SK-MEL-5 (cell line): ENCODE measurements at places on chromosomes 6 and 20.

DNA sequence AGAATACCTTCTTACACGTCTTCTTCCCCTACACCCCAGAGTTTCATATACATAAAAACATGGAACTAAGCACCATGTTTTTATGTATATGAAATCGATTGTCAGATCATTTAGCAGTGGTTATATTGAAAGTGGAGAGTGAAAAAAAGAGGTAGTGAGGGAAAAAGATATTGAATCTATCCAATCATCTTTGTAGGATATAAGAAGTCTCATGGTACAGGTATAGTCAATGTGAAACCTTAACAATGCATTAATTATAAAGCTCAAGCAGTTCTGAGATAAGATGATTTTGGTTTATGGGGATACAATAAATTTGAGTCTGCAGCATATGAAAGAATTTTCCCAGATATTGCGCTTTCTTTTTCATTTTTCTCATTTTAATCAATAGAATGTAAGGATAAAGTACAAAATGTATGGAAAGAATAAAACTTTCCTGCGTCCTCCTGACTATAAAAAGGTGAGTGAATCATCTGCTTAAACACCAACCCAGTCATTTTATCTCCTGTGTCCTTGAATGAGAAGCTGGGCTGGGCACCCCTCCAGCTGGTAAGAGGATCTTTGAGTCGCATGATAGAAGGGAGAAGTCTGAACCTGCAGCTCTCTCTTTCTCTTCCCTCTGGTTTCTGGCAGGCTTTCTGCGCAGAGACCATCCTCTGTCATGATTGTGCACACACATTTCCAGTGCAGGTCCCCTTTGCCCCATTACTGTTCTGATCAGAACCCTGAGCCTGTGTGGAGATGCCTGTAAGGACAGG lies 28.1 kb upstream of the AKIRIN2 start:
- no peak for DNase-seq

DNA sequence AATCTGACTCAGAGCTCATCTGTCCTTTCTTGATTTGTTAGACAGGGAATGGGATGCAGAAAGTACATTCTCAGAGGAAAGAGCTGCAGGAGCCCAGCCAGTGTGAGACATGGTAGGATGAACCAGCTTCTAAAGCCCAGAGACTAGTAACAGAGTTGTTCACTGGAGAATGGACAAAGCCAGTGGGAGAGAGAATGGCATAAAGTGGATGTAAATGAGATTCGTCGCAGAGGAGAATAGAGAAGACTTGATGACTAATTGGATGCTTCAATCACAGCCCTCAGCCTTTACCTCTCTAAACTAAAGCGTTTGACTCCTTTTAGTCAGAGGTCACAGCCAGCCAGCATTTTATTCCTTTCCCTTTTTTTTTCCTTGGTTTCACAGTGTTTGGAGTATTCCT lies 25.5 kb upstream of the L3MBTL3 start:
- no peak for DNase-seq

DNA sequence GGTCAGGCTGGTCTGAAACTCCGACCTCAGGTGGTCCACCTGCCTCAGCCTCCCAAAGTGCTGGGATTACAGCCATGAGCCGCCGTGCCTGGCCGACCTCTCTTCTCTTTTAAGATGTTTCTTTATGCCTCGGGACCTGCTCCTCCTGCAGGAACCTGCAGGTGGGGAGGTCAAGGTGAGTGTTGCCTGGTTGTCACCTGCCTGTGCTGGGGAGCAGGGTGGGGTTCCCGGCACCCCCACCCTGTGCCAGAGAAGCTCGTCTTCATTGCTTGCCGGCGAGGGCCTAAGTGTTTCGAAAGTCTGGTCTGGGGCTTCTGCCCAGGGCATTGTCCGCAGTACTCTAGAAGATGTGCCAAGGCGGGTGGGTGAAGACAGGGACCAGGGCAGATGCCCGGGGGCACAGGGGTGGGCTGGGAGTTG lies 36.0 kb downstream of the SYNJ2 start:
- DNase-seq, result no peak

GRCh38 chr20:41048461-41049301 lies 20.1 kb downstream of the TOP1 start:
- peak; percentile 62 for DNase-seq

DNA sequence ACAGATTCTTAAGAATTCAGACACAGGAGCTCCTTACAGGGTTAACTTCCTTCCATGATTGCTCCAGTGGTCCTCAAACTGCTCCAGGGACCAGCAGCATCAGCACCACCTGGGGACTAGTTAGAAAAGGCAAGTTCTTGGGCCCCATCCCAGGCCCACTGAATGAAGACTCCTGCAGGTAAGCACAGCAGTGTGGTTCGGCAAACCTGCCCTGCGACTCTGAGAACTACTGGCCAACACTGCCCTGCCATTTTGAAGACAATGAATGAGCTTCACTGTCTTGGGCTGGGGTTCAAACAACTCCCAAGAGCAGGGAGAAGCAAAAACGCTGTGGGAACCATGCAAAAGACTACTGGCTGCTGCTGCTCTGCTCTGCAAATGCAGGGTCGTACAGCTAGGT lies 39.4 kb downstream of the SLC22A23 start:
- no peak for DNase-seq

GRCh38 chr6:115194981-115195638 lies 852.3 kb upstream of the HS3ST5 start:
- DNase-seq, result no peak

- no peak for DNase-seq
These were observed 56.6 kb downstream of the MTHFD1L start for GRCh38 chr6:150922137-150922536.

DNA sequence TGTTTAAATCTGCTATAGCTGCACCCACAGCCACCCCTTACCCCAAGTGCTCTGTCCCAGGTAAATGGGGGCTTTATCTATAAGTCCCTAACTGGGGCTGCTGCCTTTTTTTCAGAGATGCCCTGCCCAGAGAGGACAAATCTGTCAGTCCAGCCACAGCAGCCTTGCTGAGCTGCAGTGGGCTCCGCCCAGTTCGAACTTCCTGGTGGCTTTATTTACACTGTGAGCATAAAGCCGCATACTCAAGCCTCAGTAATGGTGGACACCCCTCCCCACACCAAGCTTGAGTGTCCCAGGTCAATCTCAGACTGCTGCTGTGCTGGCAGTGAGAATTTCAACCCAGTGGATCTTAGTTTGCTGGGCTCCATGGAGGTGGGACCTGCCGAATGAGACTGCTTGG lies 505.2 kb downstream of the CBLN4 start:
- DNase-seq, result no peak

GRCh38 chr6:150894935-150895552 lies 29.5 kb downstream of the MTHFD1L start:
- peak; percentile 69 for DNase-seq

- no peak for DNase-seq
These were observed 7.5 kb downstream of the NELFCD start for GRCh38 chr20:58988565-58988882.

DNA sequence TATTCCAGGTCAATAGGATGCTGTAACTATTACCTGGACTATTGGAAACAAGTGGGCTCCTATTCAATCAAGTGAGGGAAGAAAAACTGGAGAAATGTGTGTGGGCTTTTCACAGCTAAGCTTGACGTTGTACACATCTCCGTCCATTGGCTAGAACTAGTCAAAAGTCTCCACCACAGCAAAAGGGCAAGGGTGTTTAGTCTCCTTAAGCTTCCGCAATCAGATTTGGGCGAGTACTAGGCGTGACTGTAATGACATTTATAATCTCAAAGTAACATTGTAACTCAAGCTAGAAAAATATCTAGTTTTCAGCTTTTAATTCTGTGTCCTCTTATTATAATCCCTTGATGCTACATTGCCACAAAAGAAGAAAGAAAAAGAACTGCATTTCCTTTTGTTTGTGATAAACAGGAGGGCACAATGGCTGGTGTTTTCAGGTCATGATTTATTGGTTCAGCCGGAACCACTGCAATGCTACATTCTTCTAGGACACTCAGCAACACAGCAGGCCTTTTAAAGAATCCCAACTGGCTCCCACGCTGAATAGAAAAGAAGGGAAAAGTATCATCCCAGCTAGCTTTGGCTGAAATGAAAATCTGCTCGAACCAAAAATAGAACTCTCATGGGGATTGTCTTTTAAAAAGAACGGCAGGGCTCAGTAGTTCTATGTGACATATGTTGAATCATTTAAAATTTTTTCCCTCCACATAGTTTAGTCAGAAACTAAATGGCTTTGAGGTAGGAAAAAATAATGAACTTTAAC lies 387.7 kb downstream of the BTBD3 start:
- peak; percentile 10 for DNase-seq

DNA sequence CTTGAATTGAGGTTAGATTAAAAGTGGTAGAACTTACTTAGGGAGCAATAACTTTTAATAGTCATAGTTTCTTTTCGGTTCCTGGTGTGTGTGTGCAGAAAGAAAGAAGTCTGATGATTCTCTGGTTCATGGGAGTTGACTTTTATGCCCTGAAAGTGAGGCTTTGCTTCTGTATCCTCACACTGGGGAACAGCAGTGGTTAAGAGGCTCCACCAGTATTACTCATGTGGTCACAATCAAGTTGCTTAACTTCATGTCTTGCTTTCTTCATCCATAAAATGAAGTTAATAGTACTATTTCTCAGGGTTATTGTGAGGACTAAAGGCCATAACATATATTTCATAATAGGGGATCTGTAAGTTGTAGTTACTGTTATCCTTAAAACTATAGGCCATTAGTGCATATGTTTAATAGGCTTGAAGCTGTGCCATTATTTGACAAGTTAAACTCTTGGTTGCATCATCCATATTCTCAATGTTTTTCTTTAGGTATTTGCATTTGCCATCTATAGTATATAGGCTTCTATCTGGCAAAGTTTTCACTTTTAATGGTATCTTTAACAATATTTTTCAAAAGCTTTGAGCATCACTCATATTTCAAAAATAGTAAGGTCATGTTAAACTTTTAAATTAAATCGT lies 262.4 kb downstream of the PLCB1 start:
- no peak for DNase-seq

- DNase-seq, result no peak
These were observed 136.5 kb upstream of the AKAP12 start for GRCh38 chr6:151103266-151103665.

DNA sequence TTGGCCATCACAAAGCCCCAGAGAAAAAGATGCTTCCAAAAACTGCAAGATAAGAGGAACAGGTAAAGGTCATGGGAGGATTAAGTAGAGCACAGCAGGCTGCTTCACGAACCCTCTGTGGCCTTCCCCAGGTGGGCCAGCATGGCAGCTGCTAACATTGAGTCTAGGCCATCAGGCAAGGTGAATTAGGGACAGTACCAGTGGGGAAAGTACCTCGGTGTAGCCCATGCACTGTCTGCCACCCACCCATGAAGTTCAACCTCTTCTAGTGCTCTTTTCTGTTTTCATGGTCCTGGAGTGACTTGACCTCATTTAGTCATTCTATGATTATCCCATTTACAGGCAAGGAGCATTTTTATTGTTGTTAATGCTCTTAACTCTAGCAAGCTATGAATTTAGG lies 108.6 kb upstream of the DUSP22 start:
- no peak for DNase-seq

DNA sequence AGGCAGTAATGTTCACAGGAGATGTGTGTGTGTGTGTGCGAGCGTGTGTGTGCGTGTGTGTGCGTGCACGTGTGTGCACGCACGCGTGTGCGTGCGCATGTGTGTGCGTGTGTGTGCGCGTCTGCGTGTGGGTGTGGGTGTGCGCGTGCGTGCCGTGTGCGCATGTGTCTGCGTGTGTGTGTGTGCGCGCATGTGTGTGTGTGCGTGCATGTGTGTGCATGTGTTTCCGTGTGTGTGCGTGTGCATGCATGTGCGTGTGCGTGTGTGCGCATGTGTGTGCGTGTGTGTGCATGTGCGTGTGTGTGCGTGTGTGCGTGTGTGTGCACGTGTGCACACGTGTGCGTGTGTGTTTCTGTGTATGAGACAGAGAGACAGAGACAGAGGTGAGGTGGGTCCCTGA lies 136.0 kb upstream of the CST7 start:
- DNase-seq, result no peak

GRCh38 chr6:18254793-18255192 lies 9.5 kb downstream of the DEK start:
- DNase-seq, result no peak

GRCh38 chr6:5590187-5590586 lies 328.9 kb downstream of the FARS2 start:
- no peak for DNase-seq

DNA sequence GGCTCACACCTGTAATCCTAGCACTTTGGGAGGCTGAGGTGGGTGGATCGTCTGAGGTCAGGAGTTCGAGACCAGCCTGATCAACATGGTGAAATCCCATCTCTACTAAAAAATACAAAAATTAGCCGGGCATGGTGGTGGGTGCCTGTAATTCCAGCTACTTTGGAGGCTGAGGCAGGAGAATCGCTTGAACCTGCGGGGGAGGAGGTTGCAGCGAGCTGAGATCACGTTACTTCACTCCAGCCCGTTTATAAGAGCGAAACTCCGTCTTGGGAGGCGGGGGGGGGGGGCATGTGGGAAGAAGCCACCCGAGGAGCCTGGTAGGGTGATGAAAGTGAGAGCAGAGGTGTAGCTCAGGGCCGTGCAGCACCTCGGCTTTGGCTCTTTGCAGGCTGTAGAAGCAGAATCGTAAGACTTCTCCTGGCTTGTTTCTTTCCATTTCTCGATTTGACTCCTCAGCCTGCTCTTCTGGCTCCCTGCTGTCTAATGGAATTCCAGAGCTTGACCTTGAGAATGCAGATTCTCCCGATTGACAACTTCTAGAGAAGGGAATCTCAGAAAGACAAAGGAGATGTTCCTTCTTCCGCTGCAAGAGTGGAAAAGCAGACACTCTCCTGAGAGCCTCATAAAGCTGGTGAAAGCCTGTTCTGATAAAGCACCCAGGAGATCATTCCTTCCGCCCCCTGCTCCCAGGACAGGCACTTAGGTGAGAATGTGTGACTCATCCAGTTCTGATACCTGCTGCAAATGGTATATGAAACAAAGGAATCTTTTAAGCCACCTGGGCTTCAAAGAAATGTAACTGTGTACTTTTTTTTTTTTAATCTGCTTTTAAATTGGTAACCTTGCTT lies 26.0 kb upstream of the PPP1R16B start:
- DNase-seq, result no peak

GRCh38 chr20:21101932-21102575 lies 4.1 kb downstream of the LINC00237 start:
- no peak for DNase-seq

DNA sequence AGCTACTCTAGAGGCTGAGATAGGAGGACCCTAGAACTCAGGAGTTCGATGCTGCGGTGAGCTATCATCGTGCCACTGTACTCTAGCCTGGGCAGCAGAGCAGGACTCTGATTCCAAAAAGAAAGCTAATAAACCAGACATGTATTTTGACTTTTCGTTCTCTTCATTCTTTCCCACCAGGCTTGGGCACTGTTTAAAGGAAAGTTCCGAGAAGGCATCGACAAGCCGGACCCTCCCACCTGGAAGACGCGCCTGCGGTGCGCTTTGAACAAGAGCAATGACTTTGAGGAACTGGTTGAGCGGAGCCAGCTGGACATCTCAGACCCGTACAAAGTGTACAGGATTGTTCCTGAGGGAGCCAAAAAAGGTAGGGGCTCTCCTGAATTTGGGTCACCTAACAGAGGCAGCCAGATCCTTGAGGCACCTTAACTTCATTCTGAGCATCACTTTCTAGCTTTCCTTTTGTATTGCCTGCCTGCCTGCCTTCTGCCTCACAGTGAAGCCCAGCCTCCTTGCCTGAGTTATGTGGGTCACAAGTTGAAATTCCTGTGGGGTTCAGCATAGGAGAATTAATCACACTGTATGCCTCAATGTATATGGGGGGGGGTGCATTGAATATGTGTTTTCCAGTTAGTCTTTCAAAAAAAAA lies 3.2 kb downstream of the IRF4 start:
- DNase-seq, result peak; percentile 46

- no peak for DNase-seq
These were observed 72.6 kb downstream of the HIVEP1 start for GRCh38 chr6:12084681-12085080.

GRCh38 chr6:21214738-21215448 lies 378.7 kb upstream of the SOX4 start:
- DNase-seq, result no peak
